ENCODE measurements at places on chromosomes 2 and 18.

GRCh38 chr18:76619621-76620315, 124.7 kb upstream of the ZNF516 start:
- no peak for DNase-seq

- no peak for DNase-seq
Observed at GRCh38 chr2:43302961-43303494, 76.6 kb upstream of the ZFP36L2 start.

DNA sequence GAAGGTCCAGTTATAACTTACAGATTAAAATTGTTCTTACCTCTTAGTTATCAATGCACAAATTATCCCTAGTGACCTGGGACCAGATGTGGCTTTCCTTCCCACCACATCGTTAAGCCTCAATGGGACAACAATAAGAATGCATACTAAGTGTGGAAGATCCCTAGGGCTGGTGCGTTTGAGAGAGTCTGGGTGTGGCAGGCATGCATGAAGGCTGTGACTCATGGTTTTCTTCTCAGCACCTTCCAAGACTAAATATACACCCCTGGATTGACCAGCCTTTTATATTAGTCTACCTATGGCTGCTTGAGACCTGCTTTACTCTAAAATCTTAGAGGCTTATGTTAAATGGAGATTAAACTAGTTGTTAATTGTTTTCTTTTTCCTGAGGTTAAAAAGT, 261.7 kb upstream of the SLC14A2 start:
- DNase-seq, result no peak

DNA sequence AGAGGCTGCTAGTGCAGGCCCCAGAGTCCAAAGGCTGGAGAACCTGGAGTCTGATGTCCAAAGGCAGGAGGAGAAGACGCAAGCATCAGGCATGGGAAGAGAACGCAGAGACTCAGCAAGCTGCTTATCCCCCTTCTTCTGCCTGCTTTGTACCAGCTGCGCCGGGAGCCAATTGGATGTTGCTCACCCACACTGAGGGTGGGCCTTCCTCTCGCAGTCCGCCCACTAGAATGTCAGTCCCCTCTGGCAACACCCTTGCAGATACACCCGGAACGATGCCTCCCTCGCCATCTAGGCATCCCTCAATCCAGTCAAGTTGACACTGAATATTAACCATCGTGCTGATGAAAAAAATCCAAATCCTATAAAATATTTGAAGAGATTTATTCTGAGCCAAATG, 141.6 kb downstream of the TWIST2 start:
- DNase-seq, result no peak

DNA sequence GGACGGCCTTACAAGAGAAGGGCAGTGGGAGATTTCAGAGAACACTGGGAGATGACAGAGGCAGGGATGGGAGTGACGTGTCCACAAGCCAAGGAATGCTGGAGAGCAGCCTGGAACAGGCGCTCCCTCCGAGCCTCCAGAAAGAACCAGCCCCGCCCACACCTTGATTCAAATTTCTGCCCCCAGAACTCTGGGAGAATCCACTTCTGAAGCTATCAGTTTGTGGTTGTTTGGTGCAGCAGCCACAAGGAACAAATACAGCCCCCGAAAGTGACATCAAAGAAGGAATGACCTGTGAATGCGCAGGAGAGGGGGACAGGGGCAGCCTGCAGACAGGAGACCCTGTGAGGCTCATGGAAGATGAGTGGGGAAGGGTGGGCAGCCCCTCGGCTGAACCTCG, 67.3 kb downstream of the TWIST2 start:
- no peak for DNase-seq

DNA sequence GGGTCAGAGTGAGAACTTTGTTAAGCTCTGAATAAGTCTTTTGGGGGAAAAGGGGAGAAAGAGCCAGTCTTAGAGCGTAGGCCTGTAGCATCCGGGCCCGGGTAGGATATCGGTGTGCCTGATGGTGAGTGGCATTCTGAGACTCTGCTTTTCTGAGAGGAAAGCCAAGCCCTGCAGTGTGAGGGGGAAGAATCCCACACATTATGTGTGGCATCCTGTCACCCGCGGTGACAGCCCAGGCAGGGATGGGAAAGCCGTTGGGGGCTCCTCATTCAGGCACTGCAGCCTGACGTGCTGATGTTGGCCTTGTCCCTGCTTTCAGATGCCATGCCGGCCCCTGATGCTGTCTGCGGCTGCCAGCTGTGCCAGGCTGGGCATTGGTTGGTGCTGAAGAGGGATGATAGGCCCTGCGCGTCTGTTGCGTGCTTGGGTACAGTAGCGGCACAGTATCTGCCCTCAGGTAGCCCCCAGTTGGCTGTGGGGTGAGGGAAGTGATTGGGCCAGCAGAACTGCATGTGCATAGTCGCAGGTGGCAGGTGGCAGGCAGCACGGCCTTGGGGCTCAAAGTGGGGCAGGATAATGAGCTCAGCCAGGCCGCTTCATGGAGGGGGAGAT, 37.6 kb downstream of the GLI2 start:
- DNase-seq, result no peak

DNA sequence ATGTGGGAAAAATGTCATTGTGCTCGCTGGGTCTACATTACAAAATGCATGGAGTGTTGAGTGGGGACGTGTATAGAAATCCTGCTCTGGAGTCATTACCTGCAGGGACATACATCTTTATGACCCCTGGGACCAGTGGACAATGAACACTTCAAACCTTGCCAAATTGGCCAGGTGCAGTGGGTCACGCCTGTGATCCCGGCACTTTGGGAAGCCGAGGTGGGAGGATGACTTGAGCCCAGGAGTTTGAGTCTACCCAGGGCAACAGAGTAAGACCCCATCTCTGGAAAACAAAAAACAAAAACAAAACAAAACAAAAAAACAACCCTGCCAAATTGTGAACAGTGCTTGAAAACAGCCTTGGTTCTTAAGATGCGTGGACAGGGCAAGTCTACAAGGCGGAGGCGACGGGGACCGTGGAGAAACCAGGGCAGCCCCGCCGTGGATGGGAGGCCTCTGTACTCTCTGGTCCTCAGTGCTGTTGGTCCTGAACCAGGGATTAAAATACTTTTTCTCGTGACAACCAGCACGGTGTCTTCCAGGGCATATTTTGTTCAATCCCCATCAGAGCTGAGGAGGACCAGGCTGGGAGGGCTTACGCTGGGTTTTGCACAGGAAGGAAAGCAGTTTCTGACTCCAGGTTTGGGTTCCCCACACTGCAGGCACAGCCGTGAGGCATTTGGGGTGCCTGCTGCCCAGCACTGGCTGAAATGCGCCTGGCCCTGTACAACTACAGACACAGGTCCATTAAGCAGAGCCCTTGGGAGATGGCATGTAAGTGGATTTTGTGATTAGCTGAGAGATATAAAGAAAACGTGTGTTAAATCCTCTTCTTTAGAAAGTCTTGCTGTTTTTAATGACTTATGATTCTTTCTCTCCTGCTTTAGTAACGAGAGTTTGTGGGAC, 13.7 kb downstream of the COLEC11 start:
- no peak for DNase-seq

GRCh38 chr2:164896634-164897355, 55.2 kb upstream of the COBLL1 start:
- no peak for DNase-seq

GRCh38 chr18:6363216-6363615, 51.5 kb downstream of the L3MBTL4 start:
- no peak for DNase-seq

DNA sequence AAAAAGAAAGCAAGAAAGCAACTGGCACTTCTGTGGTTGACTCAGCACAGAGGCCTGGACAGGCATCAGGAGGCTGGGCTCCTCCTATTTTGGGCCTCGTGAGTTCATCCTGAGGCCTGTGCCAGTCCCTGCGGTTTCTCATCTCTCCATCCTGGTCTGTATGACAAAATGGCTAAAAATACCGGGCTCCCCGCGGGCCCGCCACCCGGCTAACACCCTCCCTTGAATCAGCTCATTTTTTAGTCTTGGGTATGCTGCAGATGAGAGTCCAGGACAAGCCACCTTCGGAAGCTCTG, 62.3 kb upstream of the YWHAQ start:
- DNase-seq, result no peak

GRCh38 chr2:239288237-239288636, 112.6 kb downstream of the HDAC4 start:
- no peak for DNase-seq

DNA sequence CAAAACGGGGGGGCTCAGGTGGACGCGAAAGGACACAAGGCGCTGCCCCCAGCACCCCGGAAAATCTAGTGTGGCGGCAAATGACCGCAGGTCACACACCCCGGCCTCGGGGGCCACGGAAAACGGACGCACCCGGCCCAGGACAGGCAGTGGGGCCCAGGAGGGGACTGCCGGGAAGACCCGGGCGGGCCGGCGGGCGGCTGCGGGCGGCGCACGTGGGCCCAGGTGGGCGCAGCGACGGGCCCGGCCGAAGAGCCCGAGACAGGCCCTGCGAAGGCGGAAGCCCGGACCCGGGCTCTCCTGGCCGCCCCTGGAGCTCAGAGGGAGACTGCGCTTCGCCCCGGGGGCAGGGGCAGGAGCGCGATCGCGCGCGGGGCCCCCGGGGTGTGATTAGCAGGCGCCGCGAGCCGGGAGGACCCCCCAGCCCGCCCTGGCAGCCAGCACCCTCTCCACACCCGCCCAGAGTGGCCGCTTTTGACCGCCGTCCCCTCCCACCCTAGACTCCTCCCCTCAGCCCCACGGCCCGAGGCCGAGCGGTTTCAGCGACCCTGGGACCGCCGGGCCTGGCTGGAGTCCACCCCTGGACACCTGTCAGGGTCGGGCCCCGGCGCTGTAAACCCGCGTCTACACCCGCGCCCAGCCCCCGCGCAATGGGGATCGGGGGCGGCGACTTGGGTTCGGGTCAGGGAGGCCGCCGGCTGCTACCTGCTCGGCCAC, 773 bp downstream of the MBP start:
- DNase-seq, result no peak

GRCh38 chr2:239393388-239393940, 7.4 kb downstream of the HDAC4 start:
- DNase-seq, result no peak

GRCh38 chr2:135862718-135863117, 13.5 kb downstream of the MCM6 start:
- DNase-seq, result no peak

DNA sequence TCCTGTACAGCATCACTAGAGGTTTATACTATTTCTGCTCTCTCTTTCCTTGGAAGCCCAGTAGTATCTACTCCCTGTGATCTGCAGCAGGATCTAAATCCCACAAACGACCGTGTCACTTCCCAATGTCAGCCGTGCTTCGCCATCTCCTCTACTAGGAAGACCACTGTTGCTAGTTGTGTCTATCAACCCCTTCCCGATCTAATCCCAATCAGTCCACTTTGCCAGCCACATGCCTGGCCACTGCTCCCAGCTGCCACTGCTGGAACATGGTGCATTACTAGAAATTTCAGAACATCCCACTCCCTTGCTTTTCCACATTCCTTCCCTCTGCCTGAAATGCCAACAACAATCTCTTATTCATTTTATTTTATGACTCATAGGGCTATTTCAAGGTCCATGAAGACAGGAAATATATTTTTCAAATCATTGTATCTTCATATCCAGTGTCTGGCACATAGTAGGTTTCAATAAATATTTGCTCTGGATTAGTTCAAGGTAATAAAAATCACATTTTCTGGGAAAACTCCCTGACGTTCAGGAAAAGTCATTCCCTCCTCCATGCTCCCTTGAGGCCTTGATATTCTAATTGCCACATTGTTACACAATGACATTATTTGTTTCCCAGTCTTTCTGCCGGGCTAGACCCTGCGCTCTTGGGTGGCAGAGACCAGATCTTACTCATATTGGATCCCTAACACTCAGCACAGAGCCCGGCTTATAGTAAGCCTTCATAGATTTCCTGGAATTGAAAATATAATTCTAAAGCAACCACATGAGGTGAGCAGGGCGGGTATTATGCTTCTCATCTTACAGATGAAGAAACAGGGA, 2.1 kb upstream of the TRIB2 start:
- DNase-seq, result no peak

GRCh38 chr2:234620018-234620417, 123.1 kb upstream of the ARL4C start:
- DNase-seq, result no peak

DNA sequence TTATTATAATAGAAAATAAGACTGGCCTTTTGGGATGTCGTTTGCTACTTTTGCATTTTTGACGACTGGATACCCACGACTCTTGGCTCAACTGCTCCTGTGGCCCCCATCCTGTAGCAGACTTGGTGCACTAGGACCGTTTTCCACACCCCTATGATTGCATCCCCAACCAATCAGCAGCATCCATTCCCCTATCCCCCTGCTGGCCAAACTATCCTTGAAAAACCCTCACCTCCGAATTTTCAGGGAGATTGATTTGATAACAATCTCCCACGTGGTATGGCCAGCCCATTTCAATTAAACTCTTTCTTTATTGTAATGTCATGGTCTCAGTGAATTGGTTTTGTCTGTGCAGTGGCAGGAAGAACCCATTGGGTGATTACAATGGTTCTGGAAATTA, 37.9 kb upstream of the TTR start:
- no peak for DNase-seq

- DNase-seq, result no peak
Observed at GRCh38 chr18:33839452-33840211, 261.6 kb downstream of the ASXL3 start.

DNA sequence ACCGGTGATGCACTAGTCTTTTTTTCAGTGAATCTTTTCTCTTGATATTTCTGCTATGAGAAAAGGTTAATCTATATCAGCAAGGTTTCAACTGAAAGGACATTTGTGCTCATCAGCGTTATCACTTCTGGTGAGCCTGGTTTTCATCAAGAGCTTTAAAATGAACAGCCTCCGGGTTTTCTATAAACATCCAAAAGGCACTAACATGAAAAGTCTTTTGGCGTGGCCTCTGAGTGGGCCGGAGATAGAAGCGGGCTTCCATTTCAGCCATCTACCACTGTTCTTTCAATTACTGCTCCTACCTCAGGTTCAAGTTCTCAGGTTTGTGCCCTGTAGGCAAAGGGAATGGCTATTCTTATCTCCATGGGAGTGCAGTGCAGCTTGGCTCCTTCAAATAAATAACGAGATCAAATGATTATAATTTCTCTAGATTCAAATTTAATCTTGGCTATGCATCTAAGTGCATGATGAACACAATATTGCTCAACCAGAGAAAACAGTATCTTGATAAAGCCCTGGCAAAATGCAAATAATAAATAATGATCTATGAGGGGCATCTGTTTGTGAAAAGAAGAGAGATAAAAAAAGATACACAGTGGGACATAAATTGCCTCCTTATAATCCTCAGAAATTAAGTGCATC, 314.8 kb downstream of the CDH2 start:
- no peak for DNase-seq

- no peak for DNase-seq
Observed at GRCh38 chr2:65314801-65315441, 87.3 kb downstream of the ACTR2 start.

DNA sequence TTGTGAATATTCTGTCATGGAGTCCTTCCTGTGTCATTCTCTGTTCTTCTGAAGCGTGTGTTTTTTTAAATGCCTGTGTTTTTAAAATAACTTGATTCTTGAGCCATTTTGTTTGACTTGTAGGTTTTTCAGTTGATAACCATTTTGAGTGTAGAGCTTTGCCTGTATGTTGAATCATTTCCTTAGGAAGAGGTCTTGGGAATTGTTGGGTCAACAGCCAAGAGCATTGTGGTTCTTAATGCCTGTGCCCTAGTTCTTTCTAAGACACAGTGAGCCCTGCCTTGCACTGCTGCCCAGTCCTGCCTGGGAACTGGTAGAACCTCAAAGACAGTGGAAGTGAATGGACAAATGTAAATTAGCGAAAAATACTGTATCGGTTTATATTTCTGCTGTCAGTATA, 25.9 kb downstream of the RAB12 start:
- DNase-seq, result no peak

- peak; percentile 30 for DNase-seq
Observed at GRCh38 chr2:207692206-207693065, 19.0 kb upstream of the CCNYL1 start.
